ENCODE measurements at places on chromosomes 3 and 15.

DNA sequence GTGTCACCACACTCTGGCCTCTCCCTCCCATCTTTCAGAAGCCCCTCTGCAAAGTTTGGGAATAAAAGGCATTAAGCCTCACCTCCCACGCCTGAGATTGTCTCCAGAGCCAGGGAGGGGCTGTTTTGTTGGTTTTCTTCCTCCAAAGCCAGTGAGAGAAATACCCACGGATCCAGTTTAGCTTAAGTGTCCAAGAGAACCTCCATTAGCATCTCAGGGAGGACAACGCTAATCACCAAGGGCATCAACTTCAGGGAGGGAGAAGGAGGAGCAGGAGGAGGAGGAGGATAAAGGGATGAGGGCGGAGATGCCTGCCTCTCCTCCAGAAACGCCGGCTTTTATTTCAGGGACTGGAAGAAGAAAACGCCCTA, 101.6 kb downstream of the SRGAP3 start:
- peaks cover 11% of the 10 kb centered on the region for H3K4me1 ChIP-seq
- no peak overlapping the region for H3K4me3 ChIP-seq
- no peak for DNase-seq
- no peaks in the 10 kb centered on the region for H3K27me3 ChIP-seq
- H3K36me3 ChIP-seq: no peaks in the 10 kb centered on the region

GRCh38 chr3:153339065-153339464, 177.0 kb downstream of the RAP2B start:
- no peaks in the 10 kb centered on the region for H3K36me3 ChIP-seq
- H3K27me3 ChIP-seq: no peaks in the 10 kb centered on the region
- DNase-seq: no peak
- H3K4me3 ChIP-seq: no peak overlapping the region
- no peaks in the 10 kb centered on the region for H3K4me1 ChIP-seq

- no peak overlapping the region for H3K27ac ChIP-seq
- no peak for DNase-seq
- no peak overlapping the region for H3K4me3 ChIP-seq
- H3K4me1 ChIP-seq: peaks cover 28% of the 10 kb centered on the region
- H3K36me3 ChIP-seq: peaks cover 38% of the 10 kb centered on the region
Observed at GRCh38 chr15:93043621-93044300, 45.2 kb downstream of the RGMA start.

GRCh38 chr15:42240823-42241222, 32.2 kb upstream of the GANC start:
- no peaks in the 10 kb centered on the region for H3K27me3 ChIP-seq
- no peak for DNase-seq
- no peak overlapping the region for H3K4me3 ChIP-seq
- H3K36me3 ChIP-seq: peaks cover 44% of the 10 kb centered on the region

DNA sequence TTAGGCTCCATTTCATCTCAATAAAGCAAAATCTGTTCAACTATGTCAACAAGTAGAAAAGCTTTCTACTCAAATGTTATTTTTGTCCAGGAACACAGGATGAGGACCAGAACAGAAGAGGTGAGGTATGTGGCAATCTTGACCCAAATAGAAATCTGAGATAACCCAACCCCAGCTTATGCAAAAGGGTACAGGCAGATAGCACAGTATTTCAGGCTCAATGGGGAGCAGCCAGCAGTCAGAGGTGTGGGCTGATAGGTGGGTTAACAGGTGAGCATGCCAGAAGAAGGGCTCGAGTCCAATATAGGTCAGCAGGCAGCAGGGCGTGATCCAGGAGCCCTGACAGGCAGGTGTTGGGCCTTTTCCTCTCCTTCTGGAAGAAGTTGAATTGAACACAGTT, 281.2 kb upstream of the NR2F2 start:
- DNase-seq: no peak
- H3K4me3 ChIP-seq: no peak overlapping the region
- H3K27ac ChIP-seq: no peak overlapping the region
- peaks cover 23% of the 10 kb centered on the region for H3K4me1 ChIP-seq

GRCh38 chr15:73934281-73934680, 8.0 kb downstream of the LOXL1 start:
- peaks cover 50% of the 10 kb centered on the region for H3K4me1 ChIP-seq
- H3K4me3 ChIP-seq: no peak overlapping the region
- H3K27ac ChIP-seq: no peak overlapping the region
- no peaks in the 10 kb centered on the region for H3K27me3 ChIP-seq
- H3K36me3 ChIP-seq: no peaks in the 10 kb centered on the region

- no peak overlapping the region for H3K27ac ChIP-seq
- no peaks in the 10 kb centered on the region for H3K4me1 ChIP-seq
- H3K36me3 ChIP-seq: no peaks in the 10 kb centered on the region
- no peak overlapping the region for H3K4me3 ChIP-seq
Observed at GRCh38 chr15:59953392-59953883, 50.7 kb upstream of the FOXB1 start.

DNA sequence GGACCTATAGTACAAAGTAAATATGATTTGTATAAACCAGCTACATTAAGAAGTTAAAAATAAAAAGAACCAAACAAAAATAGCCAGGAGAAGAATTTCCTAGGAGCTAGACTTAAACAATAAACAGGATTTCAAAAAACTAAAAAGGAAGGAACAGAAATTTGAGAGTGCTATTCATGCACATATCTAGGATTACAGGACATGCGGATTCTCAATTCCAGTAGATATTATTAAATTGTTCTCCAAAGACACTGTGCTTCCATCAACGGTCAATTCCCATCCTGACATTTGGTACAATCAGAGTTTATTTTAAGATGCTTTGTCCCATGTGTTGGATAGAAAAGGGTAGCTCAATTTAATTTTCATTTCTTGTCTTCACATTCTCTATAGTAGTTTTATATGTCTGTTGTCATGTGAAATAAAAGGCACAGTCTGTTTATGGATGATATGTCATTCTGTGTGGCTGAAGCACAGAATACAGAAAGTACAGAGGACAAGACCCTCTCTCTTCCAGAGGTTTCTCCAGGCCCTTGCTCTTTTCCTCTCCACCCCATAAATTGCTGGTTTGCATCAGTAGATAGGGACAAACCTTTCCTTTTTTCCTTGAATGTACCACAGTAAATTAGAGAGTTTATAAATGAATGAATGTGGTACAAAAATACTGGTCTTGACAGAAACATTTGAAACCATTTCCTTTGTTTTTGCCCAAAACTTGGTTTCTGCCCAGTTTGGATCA, 3.5 kb downstream of the PLOD2 start:
- no peak overlapping the region for H3K27ac ChIP-seq
- peaks cover 29% of the 10 kb centered on the region for H3K4me1 ChIP-seq
- DNase-seq: no peak
- no peaks in the 10 kb centered on the region for H3K27me3 ChIP-seq

DNA sequence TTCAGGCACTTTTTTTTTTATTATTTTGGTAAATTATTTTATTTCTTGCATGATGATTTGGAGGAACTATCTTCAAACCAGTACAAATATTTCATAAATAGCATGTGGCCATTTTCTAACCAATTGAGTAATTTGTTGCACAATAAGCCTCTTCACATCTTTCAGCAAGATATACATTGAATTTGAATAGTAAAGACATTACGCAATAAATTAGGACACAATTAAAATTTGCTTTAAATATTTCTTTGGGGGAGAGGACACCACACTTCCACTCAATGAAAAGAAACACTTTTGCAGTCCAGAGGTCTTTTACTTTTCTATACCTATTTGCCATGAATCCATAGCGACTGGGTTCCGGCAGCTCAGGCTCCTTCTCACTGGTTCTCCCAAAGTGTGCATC, 762.6 kb upstream of the GOLIM4 start:
- no peak overlapping the region for H3K27ac ChIP-seq
- H3K4me1 ChIP-seq: no peaks in the 10 kb centered on the region
- H3K36me3 ChIP-seq: no peaks in the 10 kb centered on the region
- no peak overlapping the region for H3K4me3 ChIP-seq
- no peak for DNase-seq

GRCh38 chr15:88657326-88658069, 18.7 kb downstream of the ISG20 start:
- no peaks in the 10 kb centered on the region for H3K27me3 ChIP-seq
- H3K4me3 ChIP-seq: no peak overlapping the region
- DNase-seq: no peak

- no peaks in the 10 kb centered on the region for H3K4me1 ChIP-seq
- H3K27ac ChIP-seq: no peak overlapping the region
- H3K4me3 ChIP-seq: no peak overlapping the region
- no peaks in the 10 kb centered on the region for H3K36me3 ChIP-seq
- DNase-seq: no peak
- peaks cover 5% of the 10 kb centered on the region for H3K27me3 ChIP-seq
Observed at GRCh38 chr15:77557144-77557543, 75.6 kb downstream of the LINGO1 start.

DNA sequence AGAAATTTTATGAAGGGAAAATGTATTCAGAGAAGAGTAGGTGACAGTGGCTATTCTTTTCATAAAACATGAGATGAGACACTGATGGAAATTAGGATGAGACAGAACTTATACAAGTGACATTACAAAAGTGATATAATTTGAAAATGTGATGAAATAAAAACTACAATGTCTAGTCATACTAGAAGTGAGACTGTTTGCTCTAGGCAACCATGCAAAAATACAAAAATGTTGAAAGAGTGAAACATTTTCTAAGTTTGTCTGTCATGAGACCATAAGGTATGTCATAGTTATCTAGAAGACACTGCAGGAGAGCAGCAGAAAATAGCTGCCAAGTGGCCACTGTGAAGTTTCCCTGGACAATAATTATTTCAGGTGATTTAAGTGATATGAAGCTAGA, 459.5 kb downstream of the DIPK2A start:
- no peak overlapping the region for H3K27ac ChIP-seq
- H3K27me3 ChIP-seq: no peaks in the 10 kb centered on the region
- no peak for DNase-seq
- H3K36me3 ChIP-seq: no peaks in the 10 kb centered on the region
- H3K4me3 ChIP-seq: no peak overlapping the region

DNA sequence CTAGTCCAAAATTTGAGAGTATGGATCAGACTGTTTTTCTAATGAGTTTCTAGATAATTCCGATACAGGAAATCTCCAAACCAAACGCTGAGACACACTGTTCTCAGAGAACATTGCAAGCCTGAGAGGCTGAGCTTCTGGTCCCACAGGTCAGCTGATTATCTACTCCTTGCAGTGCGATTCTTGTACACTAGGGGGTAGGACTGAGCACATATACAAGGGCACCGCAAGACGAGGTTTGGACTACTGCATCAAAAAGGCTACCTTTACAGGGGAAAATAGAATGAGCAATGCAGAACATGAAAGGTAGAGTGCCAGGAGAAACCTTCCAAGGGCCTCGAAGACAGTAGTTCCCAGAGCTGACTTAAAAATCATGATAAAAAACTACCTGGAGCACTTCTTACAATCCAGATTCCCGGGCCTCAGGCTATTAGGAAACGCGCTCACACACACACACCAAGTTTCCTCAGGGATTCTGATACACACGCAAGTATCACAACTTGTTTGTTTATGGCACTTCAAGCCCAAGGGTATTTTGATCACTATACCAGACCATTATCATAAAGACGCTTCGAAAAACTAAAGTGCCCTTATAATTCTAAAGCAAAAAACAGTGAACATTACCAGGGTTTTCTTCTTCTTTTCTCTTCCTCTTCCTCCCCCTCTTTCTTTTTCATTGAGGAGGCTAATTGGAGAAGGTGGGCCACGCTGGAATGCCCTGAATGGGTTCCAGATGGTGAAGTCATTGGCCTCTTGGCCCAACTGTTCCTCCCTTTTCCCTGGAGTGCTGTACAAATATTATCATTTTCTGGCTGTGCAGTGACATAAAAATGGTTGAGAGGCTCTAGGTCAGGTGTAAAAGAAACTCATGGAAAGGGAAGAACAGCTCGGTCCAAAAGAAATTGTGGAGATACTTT, 61.8 kb downstream of the SLC12A8 start:
- no peak overlapping the region for H3K4me3 ChIP-seq
- peak; percentile 13 for DNase-seq

- H3K36me3 ChIP-seq: no peaks in the 10 kb centered on the region
- H3K27me3 ChIP-seq: no peaks in the 10 kb centered on the region
- H3K27ac ChIP-seq: peak overlapping the region; percentile 70
Observed at GRCh38 chr3:189936201-189936945, 184.3 kb downstream of the P3H2 start.

DNA sequence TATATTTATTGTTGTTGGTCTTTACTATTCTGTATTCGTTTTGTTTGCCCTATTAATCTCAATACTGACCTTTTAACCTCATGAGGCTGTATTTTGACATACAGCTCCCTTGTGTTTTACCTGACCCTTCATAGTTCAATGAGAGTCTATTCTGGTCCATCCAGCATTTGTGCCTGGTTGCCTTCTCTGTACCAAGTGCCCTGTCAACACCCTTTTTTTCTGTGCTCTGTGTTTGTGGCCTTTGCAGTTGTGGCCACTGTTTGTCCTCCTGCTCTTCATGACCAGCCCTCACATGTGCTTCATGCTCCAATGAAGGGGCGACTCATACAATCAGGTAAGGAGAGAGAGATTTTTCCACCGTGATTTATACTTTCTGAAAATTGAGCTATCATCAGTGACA, 368.2 kb downstream of the IL20RB start:
- no peak overlapping the region for H3K4me3 ChIP-seq
- no peak for DNase-seq
- no peak overlapping the region for H3K27ac ChIP-seq
- H3K36me3 ChIP-seq: no peaks in the 10 kb centered on the region

GRCh38 chr15:36877796-36878683, 222.3 kb downstream of the MEIS2 start:
- H3K36me3 ChIP-seq: no peaks in the 10 kb centered on the region
- DNase-seq: no peak
- peaks cover 52% of the 10 kb centered on the region for H3K27me3 ChIP-seq
- H3K4me3 ChIP-seq: no peak overlapping the region
- H3K27ac ChIP-seq: no peak overlapping the region

DNA sequence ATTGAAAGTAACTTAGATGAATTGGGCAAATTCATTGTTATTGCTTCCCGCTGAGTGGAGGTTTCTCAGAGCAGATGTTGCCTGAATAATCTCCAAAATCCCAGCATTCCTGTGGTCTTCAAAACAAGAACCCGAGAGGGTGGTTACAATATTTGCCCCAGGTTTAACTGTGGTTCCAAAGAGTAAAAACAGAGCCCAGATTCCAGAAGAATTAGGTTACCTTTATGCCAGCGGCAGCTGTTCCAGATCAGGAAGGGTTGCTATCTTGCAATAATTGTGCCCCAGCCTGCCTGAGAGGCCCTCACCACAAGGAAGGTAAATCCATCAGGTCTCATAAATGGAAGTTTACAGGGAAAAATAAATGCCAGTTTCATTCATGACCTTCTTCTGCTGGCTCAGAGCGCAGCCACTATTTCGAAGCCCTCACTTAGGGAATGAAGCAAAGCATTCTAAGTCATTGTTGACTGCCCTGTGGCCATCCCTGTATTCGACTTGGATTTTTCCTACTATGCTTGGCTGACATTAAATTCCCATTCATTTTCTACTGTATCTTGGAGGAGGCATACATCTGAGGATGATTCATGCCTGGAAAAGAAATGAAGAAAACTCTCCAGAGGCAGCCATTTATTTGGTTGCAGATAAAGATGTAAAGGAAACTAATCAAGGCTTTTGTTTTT, 54.6 kb downstream of the SSUH2 start:
- H3K36me3 ChIP-seq: no peaks in the 10 kb centered on the region
- H3K4me3 ChIP-seq: no peak overlapping the region

DNA sequence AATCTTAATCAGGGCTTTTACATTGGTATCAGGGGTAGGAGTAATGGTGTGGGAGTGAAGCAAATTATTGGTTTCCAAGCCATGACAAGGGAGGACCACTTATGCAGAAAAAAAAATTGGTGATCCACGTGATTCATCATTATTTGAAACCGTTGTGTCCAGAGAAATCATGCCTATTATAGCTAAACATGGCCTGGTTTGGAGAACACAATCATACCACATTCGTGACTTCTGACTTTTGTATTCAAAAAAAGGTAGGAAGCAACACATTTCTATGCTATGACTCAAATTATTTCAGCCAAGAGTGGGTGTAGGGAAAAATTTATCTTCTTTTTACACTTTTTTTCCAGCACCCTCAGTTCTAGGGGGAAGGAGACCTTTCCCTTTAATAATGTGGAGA, 924.3 kb upstream of the GBE1 start:
- no peaks in the 10 kb centered on the region for H3K27me3 ChIP-seq
- H3K4me3 ChIP-seq: no peak overlapping the region
- no peak for DNase-seq
- H3K27ac ChIP-seq: no peak overlapping the region
